Skin of body (tissue), 3 donors: ENCODE measurements at places on chromosomes 5 and 9. TPM values are rescaled to one million over a fixed set of nuclear protein-coding genes. Genes with fewer than 3 reads are reported as not detected.

CACFD1 gene
- total RNA-seq: 4.3 TPM

FOXD4L5 gene
- total RNA-seq: 0.10 TPM

CDO1 gene
- total RNA-seq: 26.8 TPM

SPINK4 gene
- not detected for total RNA-seq

PCDHA12 gene
- 0.20 TPM for total RNA-seq

ADAMTS16 gene
- 3.1 TPM for total RNA-seq

FCN2 gene
- 0.39 TPM for total RNA-seq

KIF12 gene
- 2.3 TPM for total RNA-seq

PCDHGA7 gene
- total RNA-seq: 3.5 TPM

PAPPA gene
- 4.4 TPM for total RNA-seq

STC2 gene
- total RNA-seq: 0.69 TPM

- no peak for DNase-seq
These were observed 16.6 kb upstream of the GRHPR start for GRCh38 chr9:37405764-37406380.

GRCh38 chr5:68088302-68088701, 127.3 kb upstream of the PIK3R1 start:
- no peak for DNase-seq

DNA sequence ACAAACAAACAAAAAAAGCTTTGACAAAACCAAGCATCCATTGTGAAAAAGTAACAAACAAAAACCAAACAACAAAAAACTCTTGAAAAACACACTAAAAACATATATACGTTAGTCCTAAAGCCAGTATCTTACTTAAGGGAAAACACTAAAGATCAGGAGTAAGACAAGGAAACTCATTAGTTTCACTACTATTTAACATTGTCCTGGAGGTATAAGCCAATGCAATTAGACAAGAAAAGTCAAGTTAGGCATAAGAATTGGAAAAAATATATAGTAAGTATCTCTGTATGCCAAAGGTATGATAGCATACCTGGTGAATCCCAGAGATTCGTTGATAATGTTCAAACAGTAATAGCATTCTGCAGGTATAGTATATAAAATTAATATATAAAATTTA, 21.8 kb upstream of the UBTD2 start:
- DNase-seq: no peak

DNA sequence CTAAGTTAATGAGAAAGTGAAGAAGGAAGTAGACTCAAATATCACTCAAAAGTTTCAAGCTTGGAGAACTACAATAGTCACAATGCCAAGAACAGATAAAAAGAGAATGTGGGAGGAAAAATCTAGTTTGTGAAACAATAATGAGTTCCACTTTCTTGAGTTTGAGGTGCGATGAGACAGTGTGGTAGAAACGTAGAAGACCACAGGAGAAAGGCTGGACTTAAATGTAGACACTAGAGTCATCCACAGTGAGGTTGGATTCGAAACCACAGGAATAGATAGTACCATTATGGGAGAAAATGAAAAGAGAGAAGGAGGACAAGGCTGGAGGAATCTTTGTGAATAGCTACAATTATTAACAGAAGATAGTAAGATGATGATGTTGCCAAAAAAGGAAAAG, 141.1 kb upstream of the LRRTM2 start:
- DNase-seq: no peak

DNA sequence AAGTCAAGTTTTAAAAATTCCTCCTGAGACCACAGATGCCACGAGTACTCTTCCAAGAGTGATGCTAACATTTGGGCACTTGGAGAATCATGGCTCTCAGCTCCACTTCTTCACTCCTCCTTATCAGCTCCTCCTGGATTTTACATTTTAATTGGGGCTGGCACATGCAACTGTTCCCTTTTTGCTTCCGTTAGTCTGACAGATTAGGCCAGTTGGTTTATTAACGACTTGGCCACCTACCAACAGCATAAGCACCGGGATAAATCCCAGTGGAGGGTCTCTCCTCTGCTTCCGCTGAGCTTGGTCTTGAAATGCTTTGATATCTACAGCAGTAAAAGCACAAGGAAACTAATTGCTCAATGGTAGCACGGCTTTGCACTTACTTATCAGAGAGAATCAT, 134.6 kb upstream of the RASEF start:
- no peak for DNase-seq

GRCh38 chr5:124528838-124529237, 217.6 kb downstream of the ZNF608 start:
- no peak for DNase-seq

DNA sequence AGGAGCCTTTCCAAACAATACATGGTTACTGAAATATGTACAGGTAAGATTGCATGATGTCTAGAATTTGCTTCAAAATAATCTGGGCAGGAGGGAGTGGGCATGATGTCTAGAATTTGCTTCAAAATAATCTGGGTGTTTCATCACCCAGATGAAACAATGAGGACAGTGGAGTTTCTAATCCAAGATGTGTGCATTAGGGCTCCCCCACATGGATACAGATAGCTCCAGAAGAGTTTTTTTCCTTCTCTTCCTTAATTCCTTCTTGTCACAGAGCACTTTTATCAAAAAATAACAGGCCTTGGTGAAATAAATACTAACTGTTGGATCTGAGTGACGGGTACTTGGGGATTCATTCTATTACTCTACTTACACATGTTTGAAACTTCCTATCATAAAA, 14.9 kb downstream of the ATOX1 start:
- DNase-seq: no peak

GRCh38 chr9:73863924-73864323, 633.2 kb upstream of the RORB start:
- no peak for DNase-seq

GRCh38 chr5:11494340-11494739, 409.9 kb downstream of the CTNND2 start:
- no peak for DNase-seq

GRCh38 chr5:11511878-11512277, 392.4 kb downstream of the CTNND2 start:
- DNase-seq: no peak

GRCh38 chr5:88761269-88761850, 121.6 kb downstream of the MEF2C start:
- DNase-seq: no peak

DNA sequence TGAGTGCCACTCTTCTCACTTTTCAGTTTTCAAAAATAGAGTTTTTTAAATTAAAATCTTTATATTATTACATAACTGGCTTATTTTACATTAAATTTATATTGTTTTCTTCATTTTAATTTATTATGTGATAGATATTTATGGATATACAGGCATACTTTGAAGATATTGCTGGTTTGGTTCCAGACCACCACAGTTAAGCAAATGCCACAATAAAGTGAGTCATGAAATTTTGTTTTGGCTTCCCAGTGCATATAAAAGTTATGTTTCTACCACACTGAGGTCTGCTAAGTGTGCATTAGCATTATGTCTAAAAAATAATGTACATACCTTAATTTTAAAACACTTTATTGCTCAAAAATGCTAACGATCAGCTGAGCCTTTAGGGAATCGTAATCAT, 47.4 kb downstream of the NDUFS4 start:
- DNase-seq: no peak

GRCh38 chr9:85118990-85119755, 449.6 kb downstream of the NTRK2 start:
- DNase-seq: no peak

DNA sequence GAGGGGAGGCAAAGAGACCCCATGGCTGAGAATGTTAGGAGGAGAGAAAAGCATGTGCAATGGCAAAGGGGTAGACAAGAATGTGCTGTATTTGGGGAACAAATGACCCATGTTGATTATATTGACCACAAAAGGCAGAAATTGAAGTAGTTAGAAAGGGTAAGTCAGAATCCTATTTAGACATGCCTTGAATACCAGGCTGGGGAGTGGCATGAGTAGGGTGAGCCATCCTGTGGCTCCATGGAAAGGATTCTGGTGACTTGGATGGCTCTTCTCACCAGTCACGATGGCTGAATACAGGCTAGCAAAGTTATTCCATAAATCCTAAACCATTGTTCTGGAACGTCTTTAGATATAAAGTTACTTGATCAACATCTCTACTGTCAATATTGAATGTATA, 73.4 kb upstream of the MEF2C start:
- DNase-seq: no peak

GRCh38 chr5:130290219-130290618, 386.0 kb downstream of the CHSY3 start:
- no peak for DNase-seq

- no peak for DNase-seq
These were observed 1.6 kb downstream of the UNC13B start for GRCh38 chr9:35163413-35163812.
